NCI-H510A treated with DMSO at 0.1 percent for 48 hours (cell line): ENCODE measurements at places on chromosomes 13 and 19.
A peak's percentile ranks its signal among the peaks of the same experiment; 100 is the strongest.

GRCh38 chr13:112733112-112733511, 43.3 kb downstream of the ATP11A start:
- DNase-seq: peak; percentile 53

DNA sequence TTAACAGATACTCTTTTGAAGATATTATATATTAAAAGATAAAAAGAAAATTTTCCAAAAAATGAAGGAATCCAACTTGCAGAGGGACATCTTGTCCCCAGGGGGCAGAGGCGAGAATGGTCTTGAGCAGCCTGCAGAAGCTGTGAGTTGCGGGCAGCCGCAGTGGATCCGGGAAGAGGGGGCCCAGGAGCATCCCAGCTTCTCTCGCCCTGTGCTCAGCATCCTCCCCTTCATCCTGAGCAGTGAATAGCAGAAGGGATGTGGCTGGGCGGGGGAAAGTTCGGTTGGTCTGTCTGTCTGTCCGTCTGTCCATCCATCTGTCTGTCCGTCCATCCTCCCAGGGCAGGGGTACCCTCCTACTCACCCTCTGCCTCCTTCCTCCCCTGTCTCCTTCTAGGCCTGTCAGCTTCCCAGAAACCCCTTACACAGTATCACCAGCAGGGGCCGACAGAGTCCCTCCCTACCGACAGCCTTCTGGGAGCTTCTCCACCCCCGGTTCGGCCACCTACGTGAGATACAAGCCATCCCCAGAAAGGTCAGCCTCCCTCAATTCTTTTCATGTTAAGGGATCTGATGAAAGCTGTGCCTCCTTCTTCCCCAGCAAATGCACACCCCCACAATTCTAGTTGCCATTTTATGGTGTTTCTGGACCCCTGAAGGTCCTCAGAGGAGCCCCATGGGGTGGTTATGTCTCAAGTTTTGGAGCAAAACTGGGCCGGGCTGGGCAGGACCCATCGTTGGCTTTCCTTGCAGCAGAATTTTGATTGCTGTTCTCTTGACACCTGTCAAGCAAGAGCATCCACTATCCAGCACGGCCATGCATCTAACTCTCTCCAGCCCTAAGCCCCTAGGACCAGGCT, 81.6 kb downstream of the DPF1 start:
- peak; percentile 54 for DNase-seq

DNA sequence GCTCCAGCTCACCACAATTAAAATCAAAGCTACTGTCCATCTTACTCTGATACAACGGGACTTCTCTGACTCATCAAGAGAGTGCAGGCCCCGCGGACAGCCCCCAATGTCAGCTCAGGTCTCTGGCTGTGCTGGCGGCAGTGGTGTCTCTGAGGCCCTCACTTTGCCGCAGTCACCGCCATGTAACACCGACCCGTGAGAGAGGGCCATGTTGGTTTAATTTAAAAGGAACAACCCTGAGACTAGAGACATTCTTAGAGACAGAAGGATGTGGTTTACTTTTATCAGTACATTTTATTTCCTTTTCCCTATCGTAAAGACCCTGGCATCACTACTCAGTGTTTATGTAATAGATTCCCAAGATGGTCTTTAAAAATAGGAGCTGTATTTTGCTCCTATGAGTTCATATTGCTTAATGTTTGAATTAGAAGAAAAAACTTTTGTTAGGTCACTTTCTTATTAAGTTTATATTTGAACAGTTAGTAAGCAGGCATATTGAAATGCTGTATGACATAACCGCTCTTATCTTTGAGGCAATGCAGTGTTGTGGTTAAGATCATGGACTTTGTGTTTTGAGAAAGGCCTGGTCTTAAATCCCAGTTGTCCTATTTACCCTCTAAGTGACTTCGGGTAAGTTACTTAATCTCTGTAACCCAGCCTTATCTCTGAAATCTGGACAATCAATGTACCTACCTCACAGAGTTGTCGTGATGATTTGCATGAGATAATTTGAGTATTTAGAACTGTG, 23.4 kb downstream of the DGKH start:
- DNase-seq: no peak

GRCh38 chr19:5580161-5580571, 12.4 kb upstream of the TINCR start:
- peak; percentile 43 for DNase-seq

GRCh38 chr19:44847144-44848035, 1.3 kb downstream of the NECTIN2 start:
- peak; percentile 81 for DNase-seq

- DNase-seq: no peak
Observed at GRCh38 chr19:41480336-41480735, 37.4 kb downstream of the ERICH4 start.

DNA sequence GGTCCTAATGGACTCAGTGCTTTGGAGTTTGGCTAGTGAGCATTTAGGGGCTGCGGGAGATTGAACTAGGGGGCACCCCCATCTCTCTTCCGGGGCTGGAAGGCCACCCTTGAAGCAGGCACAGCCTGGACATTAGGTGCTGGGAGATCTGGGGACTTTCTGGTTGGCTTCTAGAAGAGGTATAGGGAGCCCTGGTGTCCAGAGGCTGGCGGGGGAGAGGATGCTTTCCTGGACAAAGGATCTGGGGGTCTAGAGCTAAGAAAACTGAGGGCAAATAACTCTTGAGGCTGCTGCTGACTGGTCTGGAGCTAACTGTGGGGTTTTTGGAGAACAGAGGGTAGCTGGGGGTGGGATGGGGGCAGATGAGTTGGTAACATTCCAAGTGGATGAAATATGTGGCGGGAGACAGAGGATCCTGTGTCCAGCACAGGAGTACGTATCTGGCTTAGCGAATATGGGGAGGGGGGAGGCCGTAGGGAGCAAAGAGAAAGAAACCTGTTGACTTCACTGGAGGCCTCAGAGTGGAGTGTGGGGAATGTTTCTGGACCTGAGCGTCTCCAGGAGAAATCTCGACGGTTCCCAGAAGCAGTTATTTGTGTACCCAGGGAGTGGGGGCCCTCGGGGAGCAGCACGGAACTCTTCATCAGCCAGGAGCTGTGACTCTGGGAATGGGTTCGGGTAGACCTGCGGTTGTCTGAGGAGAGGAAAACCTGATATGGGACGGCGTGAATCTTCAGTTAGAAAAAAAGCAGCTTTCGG, 1.4 kb downstream of the HNRNPUL1 start:
- no peak for DNase-seq
